ENCODE measurements at places on chromosomes 12 and 14.

GRCh38 chr14:98726585-98727405 lies 545.2 kb downstream of the BCL11B start:
- DNase-seq: no peak

GRCh38 chr12:114903083-114903691 lies 219.2 kb upstream of the TBX3 start:
- DNase-seq: no peak

DNA sequence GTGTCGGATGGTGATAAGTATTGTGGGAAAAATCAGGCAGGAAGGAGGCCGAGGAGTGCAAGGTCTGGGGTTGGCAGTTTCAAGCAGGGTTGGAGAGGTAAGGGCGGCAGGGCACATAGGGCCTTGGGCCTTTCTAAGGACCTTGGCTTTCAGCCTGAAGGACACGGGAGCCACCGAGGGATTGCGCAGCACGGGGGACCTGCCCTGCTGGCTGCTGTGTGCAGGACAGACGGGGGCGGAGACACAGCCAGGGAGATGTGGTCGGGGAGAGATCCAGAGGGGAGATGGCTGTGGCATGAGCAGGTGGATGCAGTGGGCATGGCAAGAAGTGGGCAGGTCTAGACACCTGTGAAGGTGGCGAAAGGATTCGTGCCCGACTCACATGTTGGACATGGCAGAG lies 14.7 kb downstream of the OTUB2 start:
- DNase-seq: no peak

DNA sequence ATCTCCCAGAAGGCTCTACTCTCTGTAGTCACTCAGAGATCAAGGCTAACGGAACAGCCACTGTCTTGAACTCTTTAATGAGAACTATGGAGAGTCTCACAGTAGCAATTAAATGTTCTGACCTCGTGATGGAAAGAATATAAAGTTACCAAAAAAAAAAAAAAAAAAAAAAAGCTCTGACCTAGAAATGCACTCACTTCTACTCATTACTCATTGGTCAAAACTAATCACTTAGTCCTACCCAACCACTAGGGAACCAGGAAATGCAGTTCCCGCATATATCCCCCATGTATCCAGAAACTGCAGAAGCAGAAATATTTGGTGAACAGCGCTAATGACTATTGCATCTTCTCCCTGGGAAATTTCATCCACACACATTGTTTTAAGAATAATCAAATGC lies 29.5 kb upstream of the C12orf76 start:
- DNase-seq: no peak

DNA sequence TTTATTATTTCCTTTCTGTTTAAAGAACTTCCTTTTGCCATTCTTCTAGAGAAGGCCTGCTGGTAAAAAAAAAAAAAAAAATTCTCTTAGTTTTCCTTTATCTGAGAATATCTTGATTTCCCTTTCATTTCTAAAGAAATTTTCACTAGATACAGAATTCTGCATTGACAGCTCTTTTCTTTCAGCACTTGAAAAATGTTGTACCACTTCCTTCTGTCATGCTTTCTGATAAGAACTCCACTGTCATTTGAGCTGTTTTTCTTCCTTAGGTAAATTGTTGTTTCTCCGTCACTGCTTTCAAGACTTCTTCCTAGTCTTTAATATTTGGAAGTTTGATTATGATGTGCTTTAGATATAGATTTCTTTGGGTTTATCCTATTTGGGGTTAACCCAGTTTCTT lies 113.6 kb upstream of the BTG1 start:
- DNase-seq: no peak

DNA sequence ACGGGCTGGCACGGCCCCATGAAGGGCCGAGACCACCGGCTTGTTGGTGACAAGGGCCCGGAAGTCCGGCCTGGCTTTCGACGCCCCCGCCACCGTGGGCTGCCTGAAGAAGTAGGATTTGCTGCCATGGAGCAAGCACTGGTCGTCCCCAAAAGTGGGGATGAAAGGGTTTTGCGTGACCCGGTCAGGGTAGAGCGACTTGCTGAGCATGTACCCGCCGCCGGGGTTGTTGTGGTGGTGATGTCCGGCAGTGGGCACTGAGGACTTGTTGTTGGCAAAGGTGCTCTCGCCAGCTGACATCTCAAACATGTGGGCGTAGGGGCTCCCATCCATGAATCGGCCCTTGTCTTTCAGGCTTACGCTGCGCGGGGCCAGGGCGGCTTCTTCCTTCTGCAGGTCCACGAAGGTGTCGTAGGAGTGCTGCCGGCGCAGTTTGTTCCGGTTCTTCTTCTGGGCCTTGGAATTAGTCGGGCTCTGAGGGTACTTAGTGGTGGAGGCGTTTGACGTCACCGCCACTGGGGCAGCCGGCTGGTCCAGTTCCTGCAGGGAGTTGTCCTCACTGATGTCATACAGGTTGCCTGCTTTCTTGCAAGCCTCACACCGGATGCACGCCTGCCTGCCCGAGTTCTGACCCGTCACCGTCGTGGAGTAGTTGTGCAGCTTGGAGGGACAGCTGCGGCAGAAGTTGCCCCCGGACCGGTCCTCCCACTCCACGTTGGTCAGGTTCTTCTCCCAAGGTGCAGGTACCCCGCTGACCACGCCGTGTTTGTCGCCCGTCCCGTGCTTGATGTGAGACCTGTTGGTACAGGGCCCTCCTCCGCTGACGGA lies 366.6 kb downstream of the EMP1 start:
- DNase-seq: no peak

DNA sequence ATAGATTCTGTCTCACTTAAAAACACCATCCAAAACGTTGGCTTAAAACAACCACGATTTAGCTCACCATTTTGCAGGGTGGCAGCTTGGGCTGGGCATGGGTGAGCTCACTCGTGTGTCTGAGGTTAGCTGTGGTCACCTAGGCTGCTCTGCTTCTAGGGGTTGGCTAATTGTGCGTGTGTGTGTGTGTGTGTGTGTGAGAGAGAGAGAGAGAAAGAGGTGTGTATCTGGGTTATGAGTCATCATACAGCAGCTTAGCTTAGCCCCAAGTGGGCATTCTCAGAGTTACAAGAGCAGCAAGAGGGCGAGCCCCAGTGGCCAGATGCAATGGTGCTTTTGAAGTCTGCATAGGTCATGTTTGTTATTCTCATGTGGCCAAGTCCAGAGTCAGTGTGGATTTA lies 6.0 kb downstream of the FBXW8 start:
- DNase-seq: peak; percentile 69

GRCh38 chr12:22656376-22656775 lies 31.4 kb downstream of the ETNK1 start:
- no peak for DNase-seq

DNA sequence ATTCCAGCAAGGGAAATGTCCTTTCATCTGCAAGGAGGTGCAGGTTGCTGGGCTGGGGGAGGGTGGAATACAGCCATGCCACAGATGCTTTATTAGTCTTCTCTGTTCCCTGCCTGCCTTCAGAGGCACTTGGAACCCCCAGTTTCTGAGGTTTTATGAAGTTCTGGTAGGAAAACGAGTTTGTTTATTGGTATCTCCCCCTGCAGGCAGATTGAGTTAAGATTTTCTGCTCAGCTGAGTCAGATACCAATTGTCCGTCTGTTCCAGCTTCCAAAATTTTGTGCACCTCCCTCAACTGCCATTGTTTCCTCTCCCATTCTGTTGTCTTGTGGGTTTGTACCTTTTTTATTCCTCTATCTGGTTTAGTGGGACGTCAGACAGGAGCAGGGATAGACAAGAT lies 155.6 kb downstream of the ETV6 start:
- no peak for DNase-seq

DNA sequence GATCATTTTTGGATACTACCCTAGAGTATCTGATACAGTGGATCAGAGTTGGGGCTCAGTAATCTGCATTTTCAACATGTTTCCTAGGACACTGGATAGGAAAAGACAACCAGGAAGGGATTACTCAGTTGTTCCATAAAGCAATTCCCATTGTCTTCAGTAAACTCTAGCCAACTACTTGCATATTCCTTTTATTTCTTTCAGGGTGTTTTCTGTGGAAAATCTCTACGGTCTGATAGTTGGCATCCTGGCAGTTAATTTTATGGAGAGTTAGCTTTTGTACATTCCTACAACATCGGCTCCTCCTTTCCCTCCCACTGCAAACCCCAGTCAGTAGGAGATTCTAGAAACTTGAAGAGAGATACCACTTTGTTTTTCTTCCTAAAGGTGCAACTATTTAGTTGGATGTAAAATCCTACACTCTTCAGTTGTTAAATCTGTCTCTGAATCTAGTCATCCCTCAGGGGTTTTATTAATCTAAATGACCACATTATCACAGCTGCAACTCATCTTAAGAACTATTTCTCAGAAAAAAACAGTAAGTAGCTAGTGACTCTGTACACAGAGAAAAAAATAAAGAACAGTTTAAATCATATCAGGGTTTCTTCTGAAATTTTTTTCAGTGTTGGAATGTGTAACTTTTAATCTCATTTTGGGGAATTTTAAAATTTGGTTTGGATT lies 103.9 kb downstream of the PDE3A start:
- DNase-seq: no peak

DNA sequence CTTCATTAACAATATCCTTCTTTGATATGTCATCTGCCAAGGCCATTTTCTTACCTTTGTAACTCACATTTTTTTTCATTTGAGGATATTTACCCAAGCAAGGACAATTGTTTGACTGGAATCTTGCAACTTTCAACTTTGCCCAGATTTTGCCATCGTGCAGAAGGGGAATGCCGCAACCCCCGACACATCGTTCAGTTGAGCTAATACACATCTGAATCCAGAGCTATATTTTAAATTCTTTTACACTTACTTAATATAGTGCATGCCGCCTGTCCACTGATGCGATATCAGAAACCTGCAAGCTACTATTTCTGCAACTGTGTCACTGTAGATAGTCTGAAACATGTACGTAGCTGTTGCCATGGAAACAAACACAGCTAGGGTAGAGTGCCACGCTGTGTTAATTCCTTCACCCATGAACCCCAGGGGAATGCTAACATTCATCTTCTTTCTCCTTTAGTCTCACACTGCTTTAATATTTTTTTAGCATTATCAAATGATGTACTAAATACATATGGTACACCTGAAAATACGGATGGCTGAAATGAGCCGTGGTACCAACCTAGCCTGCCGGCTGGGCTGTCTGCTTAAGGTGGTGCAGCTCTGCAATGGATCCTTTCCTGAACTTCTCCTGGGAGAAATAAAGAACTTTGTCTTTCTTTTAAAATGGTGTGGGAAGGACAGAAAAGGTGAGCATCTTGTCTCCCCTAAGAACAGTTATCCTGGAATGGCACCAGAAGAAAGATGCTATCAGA lies 77.0 kb upstream of the FOXN3 start:
- DNase-seq: no peak

- no peak for DNase-seq
Measured at GRCh38 chr14:86714153-86714552, 1184.2 kb downstream of the FLRT2 start.

DNA sequence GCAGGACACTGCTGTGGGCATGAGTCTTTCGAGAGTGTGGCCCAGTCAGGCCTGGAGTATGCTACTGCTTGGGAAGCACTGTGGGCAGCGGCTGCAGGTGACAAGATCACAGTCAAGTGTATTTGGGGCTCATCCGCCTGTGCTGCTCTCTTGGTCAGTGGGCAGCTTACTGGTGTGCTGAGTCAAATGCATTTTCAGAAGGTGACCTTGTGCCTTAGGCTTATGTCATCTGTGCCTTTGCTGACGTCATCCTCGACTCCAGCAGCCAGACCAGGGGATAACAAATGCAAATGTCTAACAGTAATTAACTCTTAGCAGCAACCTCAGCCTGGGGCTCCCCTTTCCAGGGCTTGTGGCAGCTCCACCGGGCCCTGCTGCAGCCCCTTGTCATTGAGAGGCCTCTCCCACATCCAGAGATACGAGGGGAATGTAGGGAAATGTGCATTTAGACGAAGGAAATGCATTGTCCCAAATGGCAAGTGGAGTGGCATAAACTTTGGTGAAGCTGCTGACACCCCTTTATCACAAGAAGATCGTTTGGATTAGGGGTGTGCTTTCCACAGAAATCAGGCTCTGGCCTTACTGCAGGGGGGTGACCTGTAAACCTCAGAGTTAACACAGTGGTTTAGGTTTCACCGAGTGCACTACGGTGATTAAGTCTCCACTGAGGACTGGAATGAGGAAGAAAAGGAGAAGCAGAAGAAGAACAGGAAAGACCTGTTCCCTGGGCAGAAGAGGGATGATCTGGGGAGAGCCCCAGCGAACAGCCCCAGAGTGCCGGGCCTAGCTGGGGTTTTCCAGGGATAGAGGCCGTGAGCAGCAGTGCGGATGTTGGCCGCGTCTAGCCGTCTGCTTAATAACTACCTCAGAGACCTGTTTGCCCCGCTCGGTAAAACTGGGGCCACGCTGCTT lies 39.7 kb downstream of the PSMA6 start:
- DNase-seq: no peak

DNA sequence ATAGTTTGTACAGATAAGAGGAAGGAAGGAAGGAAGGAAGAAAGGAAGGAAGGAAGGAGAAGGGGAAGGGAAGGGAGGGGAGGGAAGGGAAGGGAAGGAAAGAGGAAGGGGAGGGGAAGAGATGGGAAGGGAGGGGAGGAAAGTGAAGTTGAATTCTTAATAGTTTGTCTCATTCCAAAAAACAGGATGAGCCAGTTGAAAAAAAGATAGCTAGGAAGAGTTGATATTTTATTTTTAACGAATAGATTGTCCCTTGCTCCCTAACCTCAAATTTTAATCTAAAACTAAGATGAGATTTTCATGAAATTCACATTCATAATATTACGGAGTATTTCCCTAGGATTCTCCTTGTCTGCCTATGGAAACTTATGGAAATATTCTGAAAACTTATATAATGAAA lies 80.7 kb downstream of the ZFC3H1 start:
- DNase-seq: no peak

DNA sequence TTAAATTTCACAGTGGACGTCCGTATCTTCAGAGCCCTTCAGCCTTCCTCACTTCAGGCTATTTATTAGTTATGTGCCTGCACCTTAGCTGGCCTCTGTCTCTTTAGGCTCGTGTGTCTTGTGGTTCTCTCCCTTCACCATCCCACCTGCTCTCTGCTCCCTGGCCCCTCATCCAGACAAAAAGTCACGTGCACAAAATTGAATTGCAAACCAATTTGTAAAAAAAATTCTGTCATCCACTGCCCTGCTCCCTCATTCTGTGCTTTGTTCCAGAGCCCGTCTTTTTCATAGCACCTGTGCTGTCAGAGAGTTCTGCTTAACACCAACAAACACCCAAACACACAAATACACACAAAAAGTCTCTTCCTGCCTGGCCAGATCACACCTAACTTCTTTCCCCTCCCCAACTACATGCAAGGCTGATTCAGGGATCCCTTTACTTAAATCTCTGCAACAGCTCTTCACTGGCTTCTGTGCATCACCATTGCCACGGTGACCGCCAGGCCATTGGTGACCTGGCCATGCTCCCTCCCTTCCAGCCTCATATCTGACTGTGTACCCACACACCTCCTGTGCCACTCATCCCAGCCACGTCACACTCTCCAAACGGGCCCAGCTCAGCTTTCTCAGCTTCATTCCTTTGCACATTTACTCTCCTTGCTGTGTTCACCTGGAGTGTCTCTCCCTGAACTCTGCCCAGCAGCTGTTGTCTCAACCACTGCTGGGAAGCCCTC lies 205.7 kb downstream of the TTC8 start:
- no peak for DNase-seq

- DNase-seq: peak; percentile 18
Measured at GRCh38 chr12:122190842-122191668, 8.1 kb downstream of the LRRC43 start.

GRCh38 chr14:72236629-72237028 lies 304.4 kb downstream of the RGS6 start:
- no peak for DNase-seq

GRCh38 chr12:81974762-81975161 lies 215.6 kb upstream of the PPFIA2 start:
- DNase-seq: no peak
